Aorta (tissue), 5 donors: ENCODE measurements at places on chromosomes 7 and 10. TPM values are rescaled to one million over a fixed set of nuclear protein-coding genes. Genes with fewer than 3 reads are reported as not detected.

Gene MCM10
- 0.81 TPM for total RNA-seq

Gene TMEM225B
- total RNA-seq: 0.52 TPM

Gene TMEM236
- 1.1 TPM for total RNA-seq

Gene BAG3
- 85.1 TPM for total RNA-seq

Gene NUTM2E
- not detected for total RNA-seq

Gene ZNF33B
- 21.0 TPM for total RNA-seq

Gene HSPA12A
- 25.7 TPM for total RNA-seq

Gene LYZL1
- total RNA-seq: not detected

Gene BTAF1
- 45.2 TPM for total RNA-seq

GRCh38 chr10:5078547-5079180 is 15.6 kb upstream of the AKR1C3 start:
- no peak for DNase-seq

DNA sequence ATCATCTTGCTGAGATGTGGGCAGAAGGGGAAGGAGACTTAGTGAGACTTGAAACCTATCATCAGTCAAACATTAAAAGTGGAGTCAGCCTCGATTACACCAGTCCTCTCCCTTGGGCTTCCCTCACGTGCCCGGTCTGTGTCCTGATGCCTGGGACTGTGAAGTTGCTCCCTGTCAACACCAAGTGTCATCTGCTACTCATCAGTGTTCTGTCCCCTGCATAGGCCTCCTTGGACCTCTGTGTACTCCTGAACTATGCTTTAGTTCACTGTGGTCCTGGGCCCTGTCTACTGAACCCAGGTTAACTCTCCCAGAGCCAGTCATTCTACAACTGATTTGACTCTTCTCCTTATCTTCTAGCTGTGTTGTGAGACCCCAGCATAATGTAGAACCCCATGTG is 506.3 kb downstream of the TYW1 start:
- DNase-seq: no peak

- no peak for DNase-seq
Observed at GRCh38 chr7:51276967-51277366, 39.6 kb downstream of the COBL start.

DNA sequence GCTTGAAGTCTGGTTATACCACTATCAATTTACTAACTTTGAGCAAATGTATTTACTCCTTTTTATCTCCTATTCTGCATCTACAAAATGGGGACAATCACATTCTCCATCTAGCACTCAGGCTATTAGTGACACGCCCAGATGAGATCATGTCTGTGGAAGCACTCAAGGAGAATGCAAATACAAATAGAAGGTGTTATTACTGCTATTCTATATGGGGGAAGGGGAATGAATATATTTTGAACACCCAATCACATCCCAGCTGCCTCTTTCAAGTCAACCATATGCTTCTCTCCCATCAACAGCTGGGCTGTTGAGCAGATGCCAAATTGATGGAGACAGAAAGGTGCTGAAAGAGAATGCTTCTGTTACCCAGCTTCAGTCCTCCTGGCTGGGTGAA is 23.5 kb downstream of the SGMS1 start:
- DNase-seq: no peak

DNA sequence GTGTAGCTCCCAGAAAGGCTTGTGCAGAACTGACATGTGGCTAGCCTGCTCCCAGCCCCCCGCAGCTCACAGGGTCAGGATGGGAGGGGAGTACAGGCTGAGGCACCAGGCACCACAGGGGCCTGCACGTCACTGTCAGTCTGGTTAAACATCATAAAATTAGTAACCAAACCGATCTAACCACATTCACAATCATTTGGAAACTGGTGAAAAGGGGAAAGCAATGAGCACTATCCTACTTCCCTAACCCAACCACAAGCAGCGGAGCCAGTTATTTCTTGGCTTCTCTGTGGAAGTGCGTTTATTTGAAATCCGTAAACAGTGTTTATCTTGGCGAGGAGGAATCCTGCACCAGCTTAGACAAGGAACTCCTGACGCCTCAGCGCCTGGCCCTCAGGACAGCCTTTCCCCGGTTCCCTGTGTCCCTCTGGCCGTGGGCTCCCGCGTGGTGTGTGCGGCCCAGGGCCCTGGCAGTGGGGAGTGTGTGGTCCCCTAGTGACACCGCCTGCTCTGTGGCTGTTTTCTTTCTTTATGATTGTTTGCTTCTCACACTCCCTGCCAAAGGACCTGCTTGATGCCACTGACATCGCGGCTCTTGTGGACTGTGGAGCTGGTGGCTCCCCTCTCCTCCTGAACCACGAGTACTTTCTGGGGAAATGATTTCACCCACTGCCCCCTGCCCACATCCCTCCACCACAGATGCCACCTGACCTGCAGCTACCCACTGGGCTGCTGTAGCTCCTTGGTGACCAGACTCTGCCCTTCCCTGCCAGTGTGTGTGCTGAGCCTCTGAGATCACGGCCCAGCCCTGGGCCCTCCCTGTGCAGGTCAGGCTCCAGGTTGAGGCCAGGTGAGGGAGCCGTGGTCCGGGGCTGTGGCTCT is 38.0 kb downstream of the INPP5A start:
- no peak for DNase-seq

DNA sequence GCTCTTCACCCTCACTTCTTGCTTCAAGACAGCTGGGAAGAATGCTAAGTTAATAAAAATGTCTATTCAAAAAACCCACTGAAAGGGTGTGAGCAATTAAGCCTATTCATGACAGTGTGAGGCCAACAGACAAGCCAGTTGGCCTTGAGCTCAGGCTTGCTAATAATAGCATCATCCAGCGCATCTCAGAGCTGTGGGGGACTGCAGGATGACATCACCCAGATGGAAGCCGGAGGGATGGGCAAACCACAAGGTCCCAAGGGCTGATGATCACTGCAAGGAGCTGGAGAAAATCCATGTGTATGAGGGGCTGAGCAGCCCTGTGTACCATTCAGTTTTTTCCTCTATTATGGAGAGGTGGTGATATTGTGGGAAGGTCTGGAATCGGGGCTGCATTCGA is 770.4 kb downstream of the TNS3 start:
- DNase-seq: peak; percentile 58

GRCh38 chr7:99308461-99309074 is 17.1 kb upstream of the ARPC1A start:
- DNase-seq: peak; percentile 39

- no peak for DNase-seq
Observed at GRCh38 chr7:129728875-129729467, 117.5 kb downstream of the NRF1 start.

DNA sequence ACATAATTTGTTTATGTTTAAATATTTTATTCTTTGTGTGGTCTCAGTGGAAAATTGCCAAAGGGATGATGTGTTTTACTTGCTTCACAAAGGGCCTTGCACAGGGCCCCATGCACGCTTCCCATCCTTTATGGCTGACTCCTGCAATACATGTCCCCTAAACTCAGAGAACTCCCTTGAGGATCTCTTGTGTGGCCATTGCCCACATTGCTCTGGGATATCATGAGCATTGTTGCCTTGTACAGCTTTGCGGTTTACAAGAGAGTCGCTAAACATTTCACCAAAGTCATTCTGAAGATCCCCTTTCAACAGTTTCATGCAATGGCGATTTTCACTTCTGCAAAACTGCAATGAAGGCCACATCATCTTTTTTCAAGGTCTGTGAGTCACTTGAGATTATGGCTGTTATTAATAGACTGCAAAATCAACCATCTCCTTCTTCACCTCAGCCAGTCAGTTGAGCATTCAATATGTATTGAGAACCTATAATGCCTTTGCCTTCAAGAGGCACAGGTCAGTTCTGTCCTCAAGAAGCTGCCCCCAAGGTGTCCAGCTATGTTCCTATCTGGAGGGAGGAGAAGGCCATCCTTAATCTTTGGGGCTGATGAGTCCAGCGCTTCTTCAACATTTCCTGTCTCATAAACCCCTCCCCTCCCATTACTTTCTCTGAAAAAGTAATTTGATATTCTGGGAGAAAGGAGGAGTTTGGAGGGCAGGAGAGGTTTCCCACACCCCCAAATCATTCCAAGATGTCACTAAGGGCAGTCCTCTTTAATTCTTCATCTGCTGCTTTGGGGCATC is 108.1 kb downstream of the CCDC71L start:
- DNase-seq: no peak

- no peak for DNase-seq
Observed at GRCh38 chr10:46223064-46223480, 63.7 kb upstream of the ANTXRL start.

DNA sequence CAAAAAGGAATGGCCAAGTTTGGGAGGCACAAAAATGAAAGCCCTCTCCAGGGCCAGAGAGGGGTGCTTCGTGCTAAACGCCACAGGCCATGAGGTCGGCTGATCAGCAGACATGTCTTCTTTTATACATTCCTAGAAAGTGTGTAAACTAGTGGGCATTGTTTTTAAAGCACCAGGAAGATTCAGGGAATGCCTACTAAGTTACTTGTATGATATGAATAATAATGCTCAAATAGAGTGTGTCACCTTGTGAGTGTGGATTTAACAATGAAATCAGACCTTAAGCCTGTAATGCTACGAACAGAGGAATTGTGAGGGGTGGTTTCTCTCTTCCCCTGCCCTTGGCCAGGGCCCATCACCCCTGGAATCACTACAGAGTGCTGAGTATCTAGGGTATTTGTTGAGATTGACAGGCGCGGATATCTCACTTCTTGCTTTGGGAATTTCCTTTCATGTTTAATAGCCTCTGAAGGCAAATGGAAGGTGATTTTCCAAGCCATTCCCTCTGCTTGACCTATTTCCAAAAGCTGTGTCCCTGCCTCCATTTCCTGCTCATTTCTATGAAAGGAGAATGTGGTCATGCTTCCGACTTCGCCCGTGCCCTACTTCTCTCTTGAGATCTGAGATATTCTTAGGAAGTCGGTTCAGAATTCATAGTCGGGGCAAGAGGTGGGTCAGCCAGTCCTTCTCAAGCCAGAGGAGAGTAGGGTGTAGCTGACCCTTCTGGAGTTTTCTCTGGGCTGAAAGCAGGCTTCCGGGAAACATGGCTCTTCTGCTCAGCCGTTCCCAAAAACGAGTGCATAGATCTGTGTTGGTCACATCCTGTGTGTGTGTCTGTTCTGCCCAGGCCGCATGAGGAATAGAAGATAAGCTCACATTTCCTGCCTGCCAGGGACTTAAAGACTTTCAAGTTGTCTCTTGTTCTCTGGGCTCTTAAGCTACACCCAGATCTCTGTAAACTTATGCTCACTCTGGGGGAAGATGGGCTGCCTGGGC is 167.8 kb upstream of the ITGB1 start:
- DNase-seq: no peak

GRCh38 chr10:96235326-96236089 is 35.9 kb downstream of the BLNK start:
- DNase-seq: no peak

DNA sequence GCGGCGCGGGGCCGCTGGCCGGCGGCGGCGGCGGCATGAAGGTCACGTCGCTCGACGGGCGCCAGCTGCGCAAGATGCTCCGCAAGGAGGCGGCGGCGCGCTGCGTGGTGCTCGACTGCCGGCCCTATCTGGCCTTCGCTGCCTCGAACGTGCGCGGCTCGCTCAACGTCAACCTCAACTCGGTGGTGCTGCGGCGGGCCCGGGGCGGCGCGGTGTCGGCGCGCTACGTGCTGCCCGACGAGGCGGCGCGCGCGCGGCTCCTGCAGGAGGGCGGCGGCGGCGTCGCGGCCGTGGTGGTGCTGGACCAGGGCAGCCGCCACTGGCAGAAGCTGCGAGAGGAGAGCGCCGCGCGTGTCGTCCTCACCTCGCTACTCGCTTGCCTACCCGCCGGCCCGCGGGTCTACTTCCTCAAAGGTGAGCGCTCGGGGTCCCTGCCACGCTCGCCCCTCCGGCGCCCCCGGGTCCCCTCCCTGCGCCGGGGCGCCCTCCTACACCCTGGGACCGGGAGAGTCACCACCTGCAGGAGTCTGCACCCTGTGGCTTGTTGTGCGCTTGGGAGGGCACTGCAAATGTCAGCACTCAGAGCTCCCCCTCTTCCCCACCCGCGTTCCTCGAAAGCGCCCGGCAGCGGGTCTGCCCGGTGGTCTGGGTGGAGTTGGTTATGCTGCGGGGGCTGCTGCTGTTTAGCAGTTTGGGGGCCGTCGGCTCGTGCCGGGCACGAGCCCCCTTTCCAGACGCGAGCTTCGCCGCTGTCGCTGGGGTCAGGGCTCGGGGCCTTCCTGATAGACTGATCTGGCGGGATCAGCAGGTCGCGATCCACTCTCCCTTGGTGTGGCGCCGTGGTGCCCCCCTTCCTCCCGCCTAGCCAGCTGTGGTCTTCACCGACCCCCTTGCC is 627 bp downstream of the DUSP5 start:
- DNase-seq: peak; percentile 74

- no peak for DNase-seq
Observed at GRCh38 chr10:91307489-91307888, 87.0 kb downstream of the PCGF5 start.

DNA sequence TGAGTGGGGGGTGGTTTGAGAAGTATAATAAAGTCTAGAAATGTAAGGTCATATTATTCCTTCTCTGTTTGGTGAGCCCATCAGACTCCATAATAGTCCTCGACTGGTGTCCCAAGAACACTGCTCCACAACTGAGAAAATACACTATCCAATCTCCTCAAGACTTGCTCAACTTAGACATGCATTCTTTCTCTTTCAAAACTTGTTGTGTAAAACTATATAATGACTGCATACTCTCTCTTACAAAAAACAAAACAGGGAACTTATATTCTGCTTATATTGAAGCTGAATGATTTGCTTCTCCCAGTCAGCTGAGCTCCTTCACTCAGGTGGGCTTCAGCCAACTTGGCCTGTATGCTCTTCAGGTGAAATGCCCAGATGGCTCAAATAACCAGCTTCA is 204.7 kb downstream of the ZNF365 start:
- DNase-seq: no peak

GRCh38 chr7:65980478-65981250 is 1.3 kb downstream of the GUSB start:
- peak; percentile 78 for DNase-seq

DNA sequence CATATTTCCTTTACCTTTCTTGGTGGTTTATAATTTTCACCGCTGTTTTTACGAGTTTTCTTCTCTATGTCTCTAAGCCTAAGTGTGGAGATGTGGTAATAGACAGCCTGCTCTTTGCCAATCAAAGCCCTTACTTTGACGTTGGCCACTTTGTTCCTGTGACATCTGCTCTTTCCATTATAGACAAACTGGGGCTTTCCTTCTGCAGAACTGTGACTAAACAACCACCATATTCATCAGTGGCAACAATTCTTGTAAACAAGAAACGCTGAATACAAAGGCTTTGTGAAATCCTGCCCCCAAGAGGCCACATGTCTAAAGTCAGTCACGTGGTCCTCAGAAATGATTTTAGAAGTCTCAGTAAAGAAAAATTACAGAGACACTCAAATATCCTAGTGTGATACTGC is 59.6 kb upstream of the CAPZA2 start:
- DNase-seq: no peak

DNA sequence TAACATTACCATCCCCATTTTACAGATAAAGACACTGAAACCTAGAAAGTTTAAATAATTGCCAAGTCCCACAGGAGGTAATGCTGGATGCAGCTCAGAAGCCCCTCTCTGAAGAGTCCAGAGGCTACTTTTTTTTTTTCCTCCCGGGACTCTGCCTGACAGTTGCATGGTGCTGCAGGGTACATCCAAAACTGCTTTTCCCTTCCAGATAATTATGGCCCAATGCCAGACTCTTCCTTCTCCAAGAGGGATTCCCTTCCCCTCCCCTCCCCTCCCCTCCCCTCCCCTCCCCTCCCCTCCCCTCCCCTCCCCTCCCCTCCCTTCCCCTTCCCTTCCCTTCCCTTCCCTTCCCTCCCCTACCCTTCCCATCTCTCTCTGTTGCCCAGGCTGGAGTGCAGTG is 122.9 kb downstream of the LSMEM1 start:
- DNase-seq: no peak

GRCh38 chr7:128361411-128362379 is at the start of gene PRRT4:
Gene PRRT4, minus strand, starts transcription at chr7:128361690.
- DNase-seq: no peak

- no peak for DNase-seq
Observed at GRCh38 chr10:100153239-100153825, 32.5 kb downstream of the ERLIN1 start.
